ENCODE measurements at places on chromosomes 16 and 17.

GRCh38 chr16:53973021-53973420 is 269.1 kb downstream of the FTO start:
- no peak for DNase-seq

GRCh38 chr17:79053251-79053925 is 21.2 kb upstream of the ENGASE start:
- no peak for DNase-seq

GRCh38 chr17:79777120-79777893 is 641 bp upstream of the CBX2 start:
- DNase-seq = peak; percentile 59

DNA sequence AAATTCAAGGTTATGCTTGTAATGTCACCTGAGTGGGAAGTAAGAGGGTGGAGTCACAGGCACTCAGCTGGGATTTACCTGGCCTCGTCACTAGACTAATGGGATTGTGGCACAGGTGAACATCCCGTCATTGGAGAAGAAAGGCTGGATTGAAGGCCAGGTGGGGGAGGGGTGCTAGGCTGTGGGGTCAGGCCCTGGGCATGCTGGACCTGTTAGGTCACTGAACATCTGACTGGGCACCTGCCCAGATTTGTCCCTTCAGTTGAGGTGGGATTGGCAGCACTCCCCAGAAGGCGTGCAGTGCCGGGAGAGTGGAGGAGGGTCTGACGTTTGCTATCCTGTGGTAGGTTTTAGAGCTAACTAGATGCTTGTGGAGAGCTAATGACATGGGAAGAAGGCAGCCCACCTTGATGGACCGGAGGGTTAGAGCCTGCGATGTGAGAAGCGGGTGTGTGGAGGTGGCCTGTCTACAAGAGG is 161.5 kb upstream of the ZNF267 start:
- DNase-seq = no peak

DNA sequence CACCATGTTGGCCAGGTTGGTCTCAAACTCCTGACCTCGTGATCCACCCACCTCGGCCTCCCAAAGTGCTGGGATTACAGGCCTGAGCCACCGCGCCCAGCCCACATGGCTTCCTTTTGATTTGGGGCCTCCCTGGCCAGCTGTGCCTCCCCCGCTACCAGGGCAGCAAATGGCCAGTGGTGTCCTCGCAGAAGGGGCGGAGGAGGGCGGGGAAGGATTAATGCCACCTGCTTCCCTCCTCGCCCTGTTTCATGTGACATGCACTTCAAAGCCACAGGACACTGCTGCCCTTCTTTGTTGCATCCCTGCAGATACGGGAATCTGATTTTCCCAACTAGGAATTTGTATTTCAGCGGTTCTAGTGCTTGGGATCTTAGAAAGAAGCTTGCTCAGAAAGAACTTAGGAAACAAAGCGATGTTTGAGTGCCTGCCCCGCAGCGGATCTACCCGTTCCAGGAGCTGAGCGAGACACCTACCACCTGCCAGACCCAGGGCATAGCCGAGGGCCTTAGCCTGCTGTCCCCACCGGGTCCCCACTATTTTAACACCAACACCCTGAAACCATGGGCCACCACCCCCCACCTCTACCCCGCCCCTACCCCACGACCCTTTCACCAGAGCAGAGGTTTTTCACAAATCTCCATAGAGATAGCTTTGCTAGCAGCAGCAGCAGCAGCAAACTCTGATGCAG is 37.7 kb upstream of the CCDC182 start:
- peak; percentile 57 for DNase-seq

- no peak for DNase-seq
Measured at GRCh38 chr17:75509528-75510258, 5.6 kb downstream of the CASKIN2 start.

- DNase-seq = no peak
Measured at GRCh38 chr17:199191-199604, 17.7 kb upstream of the DOC2B start.

- DNase-seq = no peak
Measured at GRCh38 chr17:39277110-39277509, 51.4 kb upstream of the STAC2 start.

GRCh38 chr17:41589301-41589700 is 2.6 kb upstream of the KRT14 start:
- DNase-seq = no peak

- DNase-seq = no peak
Measured at GRCh38 chr16:67394155-67395104, 1.1 kb upstream of the TPPP3 start.

GRCh38 chr17:40952661-40953060 is 14.1 kb downstream of the KRT39 start:
- DNase-seq = no peak

DNA sequence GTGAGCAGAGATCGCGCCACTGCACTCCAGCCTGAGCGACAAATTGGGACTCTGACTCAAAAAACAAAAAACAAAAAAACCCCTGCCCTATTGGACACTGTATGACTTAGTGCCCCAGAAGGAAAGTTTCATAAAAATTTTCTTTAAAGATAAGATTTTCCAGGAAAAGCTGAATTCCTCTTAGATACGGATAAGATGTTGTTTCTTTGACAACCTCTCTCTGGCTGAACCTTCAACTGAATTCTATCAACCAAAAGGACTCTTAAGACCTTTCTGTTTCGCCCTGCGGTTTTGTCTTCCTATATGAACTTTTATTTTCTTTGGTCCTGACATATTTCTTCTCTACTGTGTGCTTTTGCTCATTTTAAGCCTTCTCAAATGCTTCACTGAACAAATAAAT is 35.8 kb downstream of the CPPED1 start:
- no peak for DNase-seq

- no peak for DNase-seq
Measured at GRCh38 chr16:68355447-68356248, 44.8 kb downstream of the PRMT7 start.

DNA sequence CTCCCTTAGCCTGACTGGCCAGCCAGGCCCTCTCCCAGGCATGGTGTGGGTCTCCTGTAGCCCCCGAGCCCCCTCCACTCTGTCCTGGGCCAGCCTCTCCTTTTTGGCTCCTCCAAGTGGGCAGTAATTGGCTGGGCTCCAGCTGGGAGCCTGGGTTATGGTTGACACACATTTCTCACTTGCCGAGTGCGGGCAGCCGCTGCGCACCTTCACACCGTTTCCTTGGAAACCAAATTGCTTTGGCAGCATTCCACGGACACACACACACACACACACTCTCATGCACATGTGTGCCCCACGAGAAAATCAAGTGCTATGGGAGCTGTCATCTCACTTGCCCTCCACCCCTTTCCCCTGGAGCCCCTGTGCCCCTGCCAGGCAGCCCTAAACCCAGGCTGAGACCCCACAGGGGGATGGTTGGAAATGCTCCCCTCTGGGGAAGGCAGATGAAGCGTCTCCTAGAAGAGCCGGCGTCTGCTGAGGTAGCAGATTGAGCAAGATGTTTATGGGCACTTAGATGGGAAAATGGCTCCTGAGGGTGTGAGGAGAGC is 402.7 kb upstream of the TNRC6C start:
- peak; percentile 61 for DNase-seq

DNA sequence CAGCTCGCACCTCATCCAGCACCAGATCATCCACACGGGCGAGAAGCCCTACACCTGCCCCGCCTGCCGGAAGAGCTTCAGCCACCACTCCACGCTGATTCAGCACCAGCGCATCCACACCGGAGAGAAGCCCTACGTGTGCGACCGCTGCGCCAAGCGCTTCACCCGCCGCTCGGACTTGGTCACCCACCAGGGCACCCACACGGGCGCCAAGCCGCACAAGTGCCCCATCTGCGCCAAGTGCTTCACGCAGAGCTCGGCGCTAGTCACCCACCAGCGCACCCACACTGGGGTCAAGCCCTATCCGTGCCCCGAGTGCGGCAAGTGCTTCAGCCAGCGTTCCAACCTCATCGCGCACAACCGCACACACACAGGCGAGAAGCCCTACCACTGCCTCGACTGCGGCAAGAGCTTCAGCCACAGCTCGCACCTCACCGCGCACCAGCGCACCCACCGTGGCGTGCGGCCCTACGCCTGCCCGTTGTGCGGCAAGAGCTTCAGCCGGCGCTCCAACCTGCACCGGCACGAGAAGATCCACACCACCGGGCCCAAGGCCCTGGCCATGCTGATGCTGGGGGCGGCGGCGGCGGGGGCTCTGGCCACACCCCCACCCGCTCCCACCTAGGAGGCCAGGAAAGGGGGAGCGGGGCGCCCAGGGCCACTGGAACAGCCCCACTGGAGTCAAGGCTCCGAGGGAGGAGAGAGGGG is 7.5 kb downstream of the ZNF205 start:
- DNase-seq = no peak

DNA sequence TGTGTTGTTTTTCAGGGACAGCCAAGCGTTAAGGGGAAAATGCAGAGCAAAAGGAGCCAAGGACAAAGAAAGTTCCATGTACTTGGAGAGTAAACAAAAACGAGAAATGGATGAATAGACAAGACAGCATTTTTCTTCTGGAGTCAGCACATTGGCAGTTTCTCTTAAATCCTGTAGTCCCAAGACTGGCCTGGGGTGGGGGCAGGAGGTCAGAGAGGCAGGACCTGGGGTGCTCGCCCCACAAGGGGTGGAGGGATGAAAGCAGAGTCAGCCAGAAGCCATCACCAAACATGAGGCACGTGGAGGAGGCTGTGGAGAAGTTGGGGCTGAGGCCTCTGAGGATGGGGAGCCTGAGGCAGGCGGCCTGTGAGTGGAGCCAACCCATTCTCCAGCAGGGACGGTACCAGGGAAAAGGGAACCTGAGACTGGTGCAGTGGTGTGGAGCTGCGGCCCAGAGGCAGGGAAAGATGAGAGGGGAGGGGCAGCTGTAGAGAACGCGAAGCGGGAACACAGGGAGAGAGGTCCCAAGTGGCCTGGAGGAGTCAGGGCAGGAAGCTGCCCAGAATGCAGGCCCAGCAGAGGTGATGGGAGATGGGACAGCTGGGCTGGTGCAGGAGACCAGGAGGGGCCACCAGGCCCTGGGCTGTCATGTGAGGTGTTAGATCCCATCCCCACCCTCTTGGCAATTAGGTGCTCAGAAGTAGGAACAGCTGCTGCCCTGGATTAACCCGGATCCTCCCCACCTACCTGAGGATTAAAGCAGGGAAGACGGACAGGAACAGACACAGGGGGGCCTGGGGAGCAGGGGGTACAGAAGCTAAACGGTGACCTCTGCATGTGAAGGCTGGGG is 3.3 kb downstream of the TLCD3B start:
- peak; percentile 6 for DNase-seq

DNA sequence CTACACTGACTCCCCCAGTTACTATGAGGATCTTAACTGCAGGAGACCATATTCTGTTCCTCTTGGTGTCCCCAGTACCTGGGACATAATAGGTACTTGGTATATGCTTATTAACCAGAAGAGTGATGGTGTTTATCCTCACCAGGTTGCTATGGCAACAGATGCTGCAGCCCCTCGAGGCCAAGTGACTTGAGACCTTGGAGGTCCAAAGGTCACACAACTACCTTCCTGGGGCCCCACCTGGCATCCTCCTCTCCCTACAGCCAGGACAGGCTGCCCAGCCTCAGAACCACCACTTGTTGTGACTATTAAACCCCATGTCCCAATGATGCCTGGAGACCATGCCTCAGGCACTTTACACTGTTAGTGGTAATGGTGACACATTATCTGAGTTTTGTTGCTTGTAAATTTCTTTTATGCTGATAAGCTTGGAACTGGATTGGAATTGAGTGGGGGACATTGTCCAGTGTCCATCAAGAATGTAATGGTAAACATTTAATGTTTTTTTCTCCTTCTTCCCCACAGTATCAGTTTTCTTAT is 189.4 kb downstream of the CCDC182 start:
- DNase-seq = no peak

DNA sequence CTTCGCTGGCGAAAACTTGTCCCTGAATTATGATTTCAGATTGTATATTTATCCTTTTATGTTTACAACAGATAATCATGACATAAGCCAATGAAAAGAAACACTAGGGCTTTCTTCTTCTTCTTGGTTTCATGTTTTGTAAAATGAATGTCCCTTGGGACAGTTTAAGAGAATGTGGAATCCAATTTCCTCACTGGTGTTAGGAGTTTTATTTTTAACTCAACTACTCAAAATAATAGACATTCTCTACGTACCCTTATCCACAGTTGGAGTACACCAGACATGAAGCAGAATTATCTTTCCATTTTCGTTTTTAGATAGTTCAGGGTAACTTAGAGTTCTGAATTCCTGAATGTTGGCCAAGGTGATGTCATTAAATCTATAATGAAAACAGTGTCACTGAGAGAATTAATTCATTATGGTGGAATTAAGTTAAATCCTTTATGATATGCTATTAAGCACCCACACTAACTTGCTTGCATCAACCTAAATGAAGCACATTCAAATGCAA is 43.4 kb downstream of the IRX6 start:
- no peak for DNase-seq

GRCh38 chr16:1915732-1916639 is 2.2 kb downstream of the HS3ST6 start:
- DNase-seq = no peak

- DNase-seq = no peak
Measured at GRCh38 chr17:9959377-9959981, 54.4 kb upstream of the RCVRN start.

DNA sequence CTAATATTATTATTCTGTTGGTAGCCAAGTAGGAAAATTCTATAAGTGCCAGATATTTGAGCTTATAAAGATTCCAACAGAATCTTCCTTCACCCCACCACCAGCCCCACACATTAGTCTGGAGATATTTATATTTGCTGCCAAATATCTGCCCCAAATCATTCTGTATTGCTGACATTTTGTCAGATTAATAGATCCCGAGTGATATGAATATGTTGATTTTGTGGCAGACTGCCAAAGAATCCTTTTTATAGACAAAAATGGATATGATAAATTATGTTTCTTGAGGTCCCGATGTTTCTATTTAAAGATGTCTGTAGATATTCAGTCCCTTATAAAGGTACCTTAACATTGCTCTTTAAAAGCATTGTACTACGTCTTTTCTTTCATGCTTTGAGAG is 162.2 kb upstream of the KCNJ16 start:
- no peak for DNase-seq

DNA sequence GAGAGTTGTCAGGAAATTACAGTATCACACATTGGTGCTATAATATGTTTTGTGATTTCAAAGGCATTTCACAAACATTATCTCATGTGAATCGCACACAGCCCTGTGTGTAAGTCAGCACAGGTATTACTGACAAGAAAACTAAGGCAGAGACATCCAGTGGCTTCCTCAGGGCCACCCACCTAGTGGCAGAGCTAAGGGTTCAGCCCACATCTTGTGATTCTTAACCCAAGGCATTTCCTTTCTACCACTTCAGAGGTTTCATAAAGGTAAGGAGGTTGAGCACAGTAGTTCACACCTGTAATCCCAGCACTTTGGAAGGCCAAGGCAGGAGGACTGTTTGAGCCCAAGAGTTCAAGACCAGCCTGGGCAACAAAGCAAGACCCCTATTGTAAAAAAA is 58.2 kb downstream of the STX8 start:
- no peak for DNase-seq

Measured in NCI-H1694 treated with DMSO at 0.1 percent for 48 hours (cell line).